ENCODE measurements at places on chromosomes 3 and 15.

DNA sequence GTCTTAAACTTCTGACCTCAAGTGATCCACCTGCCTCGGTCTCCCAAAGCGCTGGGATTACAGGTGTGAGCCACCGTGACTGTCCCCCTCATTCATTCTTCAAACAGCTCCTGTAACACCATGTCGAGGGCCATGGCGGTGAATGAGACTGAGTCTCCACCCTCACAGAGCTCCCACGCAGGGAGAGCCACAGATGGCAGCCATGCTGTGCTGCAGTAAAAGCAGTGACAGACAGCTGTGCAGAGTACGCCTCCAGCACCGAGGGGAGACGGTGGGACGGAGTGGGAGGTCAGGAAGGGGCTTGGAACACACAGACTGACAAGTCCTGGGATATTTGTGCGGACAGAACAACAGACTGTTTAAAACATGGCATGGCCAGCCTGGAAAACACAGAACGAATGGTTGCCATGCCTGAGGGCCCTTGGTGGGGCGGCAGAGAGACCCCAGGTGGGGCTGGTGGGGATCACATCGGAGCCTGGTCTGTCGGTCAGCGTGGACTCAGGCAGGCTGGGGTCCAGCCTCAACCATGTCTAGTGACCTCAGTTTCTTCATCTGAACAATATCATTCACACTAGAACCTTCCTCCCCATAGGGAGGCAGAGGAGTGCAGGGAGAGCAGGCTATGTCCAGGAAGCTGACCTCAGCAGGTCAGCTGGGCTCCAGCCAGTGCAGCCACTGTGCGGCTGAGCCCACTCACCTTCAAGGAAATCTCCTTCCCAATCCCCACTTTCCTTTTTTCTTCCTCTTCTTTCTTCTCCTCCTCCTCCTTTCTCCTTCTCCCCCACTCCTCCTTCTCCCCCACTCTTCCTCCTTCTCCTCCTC lies 20.6 kb upstream of the LCTL start:
- no peak for DNase-seq

DNA sequence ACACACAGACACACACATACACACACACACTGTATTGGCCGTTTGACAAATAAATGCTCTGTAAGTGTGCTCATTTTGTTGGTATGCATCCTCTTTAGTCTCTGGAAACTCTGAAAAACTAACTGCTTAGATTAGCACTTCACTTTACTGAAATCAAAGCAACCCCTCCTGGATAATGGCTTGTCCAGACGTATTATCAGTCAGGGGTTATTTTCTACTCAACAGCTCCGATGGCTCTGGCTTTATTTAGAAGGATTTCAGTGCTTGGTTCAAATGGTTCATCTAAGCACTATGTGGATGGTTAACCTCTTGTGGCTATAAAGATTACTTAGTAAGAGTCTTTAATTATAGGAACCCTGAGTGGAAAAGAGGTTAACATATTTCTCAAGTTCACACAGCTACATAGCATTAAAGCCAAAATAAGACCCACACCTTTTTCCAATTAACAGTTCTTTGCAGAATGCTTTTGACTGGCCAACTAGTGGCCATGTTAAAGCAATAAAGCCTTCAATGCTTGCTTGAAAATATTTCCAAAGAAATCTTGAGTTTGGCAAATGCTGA lies 516.1 kb upstream of the NAALADL2 start:
- DNase-seq, result no peak

- DNase-seq, result no peak
Measured at GRCh38 chr3:142633073-142633472, 36.9 kb downstream of the PLS1 start.

GRCh38 chr3:23669541-23670255 lies 136.1 kb upstream of the UBE2E1 start:
- DNase-seq, result no peak

DNA sequence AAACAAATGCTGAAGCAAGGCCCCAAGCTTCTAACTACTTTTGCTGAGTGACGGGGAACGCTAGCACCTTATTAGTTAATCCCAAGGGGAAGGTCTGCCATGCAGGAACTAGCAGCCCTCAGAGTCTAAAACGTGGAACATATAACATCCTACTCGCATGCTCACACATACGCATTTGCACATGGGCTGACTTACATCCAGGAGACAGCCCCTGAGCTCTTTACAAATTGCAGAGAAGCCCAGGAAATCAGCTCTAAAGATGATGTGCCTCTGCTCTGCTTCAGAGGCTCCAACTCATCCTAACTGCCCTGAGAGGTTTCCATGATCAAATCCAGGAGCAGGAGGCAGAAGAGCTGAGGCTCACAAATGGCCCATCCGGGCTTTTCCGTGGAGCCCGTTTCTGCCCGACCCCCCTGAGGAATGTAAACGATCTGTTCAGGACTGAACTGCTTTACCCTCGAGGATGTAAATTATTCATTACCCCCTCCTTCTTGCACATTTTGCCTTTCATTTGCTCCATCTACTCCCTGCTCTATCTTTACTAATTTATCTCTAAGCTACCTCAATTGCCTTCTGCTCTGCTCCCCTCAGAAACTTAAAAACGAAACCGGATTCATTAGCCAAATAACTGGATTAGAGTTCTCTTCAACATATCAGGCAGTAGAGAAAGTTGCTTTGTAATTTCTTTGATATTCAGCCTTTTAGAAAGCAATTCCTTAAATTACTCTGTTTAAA lies 141.9 kb upstream of the CCDC54 start:
- no peak for DNase-seq

DNA sequence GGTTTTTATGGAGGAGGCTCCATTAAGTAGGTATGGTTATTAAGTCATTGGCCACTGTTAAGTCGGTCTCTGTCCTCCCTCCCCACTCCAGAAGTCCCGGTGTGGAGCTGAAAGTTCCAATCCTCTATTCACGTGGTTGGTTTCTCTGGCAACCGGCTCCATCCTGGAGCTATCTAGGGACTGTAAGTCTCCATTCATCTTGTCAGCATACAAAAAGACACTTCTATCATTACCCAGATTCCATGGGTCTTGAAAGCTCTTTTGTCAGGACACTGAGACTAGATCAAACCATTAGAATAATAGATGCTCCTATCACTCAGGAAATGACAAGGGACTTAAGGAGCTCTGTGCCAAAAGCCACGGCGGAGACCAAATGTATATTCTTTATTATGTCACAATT lies 110.3 kb downstream of the PIK3CB start:
- DNase-seq, result no peak

DNA sequence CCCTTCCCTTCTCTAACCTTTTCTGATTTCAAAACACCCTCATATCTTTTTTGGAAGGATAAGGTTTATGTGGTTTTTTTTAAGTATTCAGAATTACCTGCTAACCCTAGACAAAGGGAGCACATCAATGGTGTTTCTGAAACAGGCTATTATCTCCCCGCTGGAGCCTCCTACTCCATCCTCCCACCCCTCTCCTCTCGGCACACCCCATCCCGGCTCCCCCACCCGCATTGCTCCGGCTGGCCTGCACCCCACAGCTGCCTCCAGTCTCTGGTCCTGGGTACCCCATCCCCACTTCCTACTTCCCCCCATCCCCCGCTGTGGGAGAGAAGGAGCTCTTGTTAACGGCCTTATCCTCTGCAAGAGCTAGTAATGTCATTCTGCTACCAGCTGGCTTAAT lies 59.2 kb downstream of the PDIA5 start:
- no peak for DNase-seq

- peak; percentile 48 for DNase-seq
Measured at GRCh38 chr15:73989001-73989798, 2.9 kb downstream of the STOML1 start.

DNA sequence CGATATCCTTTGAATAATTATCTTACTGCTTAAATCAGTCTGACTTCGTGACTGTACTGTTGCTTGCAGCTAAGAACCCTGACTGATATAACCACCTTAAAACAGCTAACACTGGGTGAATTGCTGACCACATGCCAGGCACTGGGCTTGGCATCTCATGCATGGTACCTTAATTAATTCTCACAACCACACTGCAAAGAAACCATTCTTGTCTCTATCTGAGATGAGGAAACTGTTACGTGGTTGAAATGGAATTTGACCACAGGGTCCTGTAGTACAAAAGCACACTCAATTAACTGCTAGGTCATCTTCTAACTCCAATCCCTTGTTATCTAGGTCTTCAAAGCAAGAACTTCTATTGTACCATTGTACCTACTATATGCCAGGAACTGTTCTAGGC lies 92.7 kb upstream of the PRICKLE2 start:
- no peak for DNase-seq

GRCh38 chr15:63219196-63219710 lies 29.8 kb downstream of the RAB8B start:
- DNase-seq, result no peak

DNA sequence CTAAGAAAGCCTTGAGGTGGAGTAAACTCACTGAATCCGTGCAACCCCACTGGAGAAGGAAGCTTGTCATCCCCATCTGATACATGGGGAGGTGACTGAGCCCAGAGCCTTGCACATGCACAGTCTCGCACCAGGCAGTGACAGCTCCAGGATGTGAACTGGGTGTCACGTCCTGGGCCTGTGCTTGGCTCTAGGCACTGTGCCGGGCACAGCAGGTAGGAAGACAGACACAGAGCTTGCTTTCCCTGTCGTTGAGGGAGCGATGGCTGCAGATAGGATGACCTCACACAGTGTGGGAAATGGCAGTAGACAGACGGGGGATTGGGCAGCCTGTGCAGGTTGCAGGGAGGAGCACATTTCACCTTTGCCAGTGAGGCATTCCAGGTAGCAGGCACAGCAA lies 12.2 kb upstream of the ATP2B2 start:
- no peak for DNase-seq

- DNase-seq, result no peak
Measured at GRCh38 chr3:72143322-72143721, 358.4 kb upstream of the PROK2 start.

DNA sequence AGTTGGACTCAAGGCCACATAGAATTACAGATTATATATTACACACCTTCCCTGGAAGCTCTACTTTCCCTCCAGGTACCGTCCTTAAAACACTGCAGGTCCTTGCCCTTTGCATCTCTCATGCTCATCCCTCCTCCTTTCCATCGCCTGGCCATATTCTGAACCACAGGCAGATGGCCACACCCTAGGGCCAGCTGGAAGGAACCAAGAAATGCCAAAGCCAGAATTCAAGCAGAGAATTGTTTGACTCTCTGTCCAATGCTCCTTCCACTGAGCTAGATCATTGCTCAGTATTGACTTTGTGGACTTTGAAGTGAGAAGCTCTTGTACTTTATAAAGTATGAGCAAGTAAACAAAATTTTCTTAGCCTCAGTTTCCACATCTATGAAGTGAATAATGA lies 170.3 kb upstream of the SLC24A5 start:
- no peak for DNase-seq

DNA sequence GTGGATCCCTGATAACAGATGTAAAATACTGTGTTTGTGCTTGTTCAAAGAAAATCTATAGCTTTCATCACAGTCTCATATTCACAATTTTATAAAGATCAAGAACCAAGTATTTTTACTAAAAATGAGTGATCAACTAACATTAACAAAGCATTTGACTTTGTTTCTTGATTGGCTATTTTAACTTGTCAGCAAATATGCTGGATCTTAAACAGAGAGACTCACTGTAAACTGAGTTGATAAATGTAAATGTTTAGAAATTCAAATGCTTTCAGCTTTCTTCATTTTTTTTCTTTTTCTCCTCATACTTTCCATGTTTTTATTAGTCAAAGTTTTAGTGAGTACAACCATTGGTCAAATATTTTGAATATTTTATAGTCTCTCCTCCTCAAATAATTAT lies 923.0 kb upstream of the NR2F2 start:
- no peak for DNase-seq

GRCh38 chr3:134029734-134030378 lies at the start of gene SLCO2A1:
TSS of gene SLCO2A1 (minus strand) at chr3:134029925. CDS start at chr3:134029802, 123 bp downstream.
- DNase-seq, result no peak

GRCh38 chr3:153305189-153305588 lies 143.2 kb downstream of the RAP2B start:
- DNase-seq, result no peak

GRCh38 chr15:72740219-72740618 lies 43.3 kb downstream of the ADPGK start:
- DNase-seq, result no peak

GRCh38 chr3:38334142-38335055 lies 12.2 kb upstream of the XYLB start:
- DNase-seq, result no peak

GRCh38 chr15:65773386-65774111 lies 18.5 kb downstream of the DENND4A start:
- no peak for DNase-seq

DNA sequence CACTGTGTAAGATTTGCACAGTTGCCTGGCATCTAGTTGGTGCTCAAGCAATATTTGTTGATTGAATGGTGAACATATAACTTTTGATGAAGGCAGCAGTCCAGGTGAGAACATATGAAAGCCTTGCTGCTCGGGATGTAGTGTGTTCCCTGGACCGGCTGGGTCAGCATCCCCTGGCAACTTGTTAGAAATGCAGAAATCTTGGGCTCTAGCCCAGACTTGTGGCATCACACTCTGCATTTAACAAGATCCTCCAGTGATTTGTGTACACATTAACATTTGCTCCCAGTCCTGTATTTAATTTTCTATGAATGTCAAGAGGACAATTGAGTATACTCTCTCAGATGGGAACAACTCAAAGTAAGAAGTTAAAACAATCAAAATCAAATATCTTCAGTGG lies 69.0 kb upstream of the SAMMSON start:
- DNase-seq, result no peak

DNA sequence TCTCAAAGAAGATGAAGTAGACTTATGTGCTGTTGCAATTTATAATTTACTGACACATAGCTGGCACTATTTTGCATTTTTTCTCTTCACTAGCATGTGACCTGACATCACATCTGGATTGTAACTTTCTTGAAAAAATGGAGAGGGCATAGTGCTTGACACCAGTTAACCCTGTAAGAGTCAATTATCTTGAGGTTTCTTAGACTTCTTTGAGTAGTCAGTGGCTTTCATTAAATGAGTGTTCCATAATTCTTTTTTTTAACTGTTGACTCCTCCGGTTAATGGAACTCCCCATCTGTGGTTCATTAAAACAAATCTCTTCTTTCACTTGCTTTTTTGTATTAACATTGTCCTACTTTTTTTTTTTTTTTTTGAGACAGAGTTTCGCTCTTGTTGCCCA lies 16.9 kb upstream of the PRKCI start:
- DNase-seq, result no peak

DNA sequence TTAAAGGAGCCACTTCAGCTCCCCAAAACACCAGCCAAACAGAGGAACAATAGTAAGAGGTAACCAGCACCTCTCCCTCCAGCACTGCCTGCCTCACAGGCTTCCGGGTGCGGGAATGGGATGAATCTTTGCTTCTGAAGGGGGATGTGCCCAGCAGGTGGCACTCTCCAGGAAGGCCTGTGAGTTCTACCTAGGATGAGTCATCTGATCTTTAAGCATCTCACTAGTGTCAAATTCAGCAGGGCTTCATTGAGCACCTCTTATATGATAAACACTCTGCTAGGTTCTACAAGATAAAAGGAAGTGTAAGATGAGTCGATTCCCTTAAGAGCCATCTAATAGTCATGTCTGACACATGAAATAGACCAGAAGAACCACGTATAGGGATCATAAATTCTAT lies 237.4 kb upstream of the UMPS start:
- DNase-seq, result no peak

- DNase-seq, result peak; percentile 82
Measured at GRCh38 chr15:40010686-40011085, 28.3 kb downstream of the SRP14 start.

- no peak for DNase-seq
Measured at GRCh38 chr3:116678853-116679252, 30.7 kb upstream of the TUSC7 start.

Data from gastrocnemius medialis (tissue), 4 donors.